ENCODE measurements at places on chromosomes 6 and 20.

DNA sequence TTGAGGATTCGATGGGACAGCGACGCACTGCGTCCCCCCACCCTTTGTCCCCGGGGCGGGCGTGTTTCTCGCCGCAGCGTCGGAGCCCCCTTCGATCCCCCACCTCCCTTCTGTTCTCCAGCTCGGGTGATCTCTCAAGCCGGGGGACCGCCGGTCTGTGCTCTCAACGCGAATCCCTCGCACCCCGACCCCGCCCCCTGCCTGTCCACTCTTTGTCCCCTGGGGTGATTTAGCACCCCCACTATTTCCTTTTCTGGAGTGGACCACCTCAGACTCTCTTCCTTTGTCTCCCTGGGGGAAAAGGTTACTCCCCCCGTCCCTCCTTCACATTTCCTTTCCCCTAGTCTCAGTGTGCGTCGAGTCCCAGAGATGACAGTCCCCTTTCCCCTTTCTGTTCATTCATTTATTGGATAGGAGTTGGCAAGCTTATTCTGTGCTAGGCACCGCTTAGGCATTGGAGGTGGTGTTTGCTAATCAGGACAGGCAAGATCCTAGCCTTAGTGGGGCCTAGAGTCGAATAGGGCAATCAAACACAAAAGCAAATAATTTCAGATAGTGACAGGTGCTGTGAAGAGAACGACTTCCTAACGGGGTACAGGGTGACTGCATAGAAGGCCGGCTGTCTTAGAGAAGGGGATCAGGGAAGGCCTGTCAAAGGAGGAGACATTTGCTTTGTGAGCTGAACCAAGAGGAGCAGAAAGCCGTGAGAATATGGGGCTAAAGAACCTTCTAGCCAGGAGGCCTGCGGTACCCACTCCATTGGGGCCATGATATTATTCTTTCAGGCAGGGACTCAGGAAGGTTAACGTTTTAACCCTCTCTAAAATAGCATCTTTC, 741 bp downstream of the PTPN1 start:
- DNase-seq, result no peak

- DNase-seq, result no peak
These were observed 128.4 kb upstream of the PLN start for GRCh38 chr6:118419448-118420394.

DNA sequence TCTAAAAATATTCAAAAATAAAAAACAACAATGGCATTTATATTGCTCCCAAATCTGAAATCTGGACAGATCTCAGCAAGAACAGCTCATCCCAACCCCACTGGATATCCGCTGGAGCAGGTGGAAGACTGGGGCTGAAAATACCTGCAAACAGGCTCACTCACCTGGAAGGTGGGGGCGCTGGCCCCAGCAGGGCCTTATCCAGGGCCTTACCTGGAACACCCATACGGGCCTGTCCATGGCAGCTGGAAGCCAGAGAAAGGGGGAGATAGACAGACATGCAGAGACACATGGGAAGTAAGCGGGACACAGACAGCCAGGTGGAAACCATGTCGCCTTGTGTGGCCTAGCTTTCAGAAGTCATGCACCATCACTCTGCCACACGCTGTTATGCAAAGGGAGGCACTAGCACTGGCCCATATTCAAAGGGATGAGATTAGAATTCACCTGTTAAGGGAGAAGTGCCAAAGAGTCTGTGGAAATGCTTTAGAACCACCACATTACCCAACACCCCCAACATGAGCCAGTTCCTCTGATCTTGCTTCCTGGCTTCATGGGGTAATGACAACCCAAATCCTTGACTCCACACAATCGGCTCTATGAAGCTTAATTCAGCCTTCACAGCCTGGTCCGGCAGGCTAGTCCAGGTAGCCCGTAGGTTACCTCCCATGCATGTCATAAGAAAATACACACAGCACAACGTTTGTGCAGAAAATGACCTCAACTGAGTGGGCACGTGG, 99.0 kb upstream of the CDYL start:
- DNase-seq, result no peak

DNA sequence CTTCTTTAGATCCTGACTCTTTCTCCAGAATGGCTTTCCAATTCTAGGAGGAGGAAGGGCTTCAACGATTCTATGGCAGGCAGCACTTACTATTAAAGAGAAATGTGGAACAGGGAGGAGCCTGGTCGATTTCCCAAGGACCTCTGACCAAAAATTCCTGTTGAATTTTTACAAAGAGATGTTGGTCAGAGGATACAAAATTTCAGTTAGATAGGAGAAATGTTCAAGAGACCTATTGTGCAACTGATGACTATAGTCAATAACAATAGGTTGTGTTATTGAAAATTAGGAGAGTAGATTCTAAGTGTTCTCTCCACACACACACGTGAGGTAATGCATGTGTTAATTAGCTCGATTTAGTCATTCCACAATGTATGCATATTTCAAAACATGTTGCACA, 130.1 kb upstream of the TNFAIP3 start:
- no peak for DNase-seq

DNA sequence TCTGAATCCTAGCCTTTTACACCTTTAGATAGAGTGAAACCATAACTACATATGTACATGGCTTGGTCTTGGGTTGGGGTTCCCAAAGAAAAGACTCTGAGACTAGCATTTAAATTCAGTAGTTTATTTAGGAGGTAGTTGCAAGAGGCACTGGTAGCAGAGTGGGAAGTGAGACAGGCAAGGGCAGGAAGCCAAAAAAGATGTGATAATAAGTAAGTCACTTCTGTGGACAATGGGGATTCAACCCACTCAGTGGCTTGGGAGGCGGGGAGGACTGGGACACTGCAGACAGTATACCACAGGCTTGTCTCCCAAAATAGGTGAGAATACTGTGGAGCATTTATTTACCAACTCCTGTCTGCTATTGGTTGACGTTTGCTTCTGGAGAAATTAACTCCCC, 131.9 kb downstream of the SLC24A3 start:
- DNase-seq, result no peak
